PC-3 (cell line): ENCODE measurements at places on chromosomes 3 and 15. TPM values are rescaled to one million over a fixed set of nuclear protein-coding genes. Genes with fewer than 3 reads are reported as not detected.

DNA sequence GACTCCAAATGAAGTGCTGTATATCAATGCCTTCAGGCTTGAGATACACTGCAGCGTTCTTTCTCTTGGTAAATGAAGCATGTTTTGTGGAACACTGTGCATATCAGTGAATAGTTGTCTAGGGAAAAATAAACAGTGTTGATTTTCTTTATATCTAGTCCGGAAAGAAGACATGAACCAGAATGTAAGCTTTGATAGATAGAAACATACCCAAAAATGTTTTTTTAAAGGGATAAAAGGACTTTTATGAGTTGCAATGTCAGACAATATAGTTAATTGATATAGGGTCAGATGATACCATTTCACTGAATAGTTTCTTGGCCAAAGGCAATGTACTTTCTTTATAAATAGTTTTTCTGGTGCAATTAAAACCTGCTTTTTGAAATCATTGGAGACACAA, 1037.8 kb downstream of the OTOL1 start:
- DNase-seq = no peak

DNA sequence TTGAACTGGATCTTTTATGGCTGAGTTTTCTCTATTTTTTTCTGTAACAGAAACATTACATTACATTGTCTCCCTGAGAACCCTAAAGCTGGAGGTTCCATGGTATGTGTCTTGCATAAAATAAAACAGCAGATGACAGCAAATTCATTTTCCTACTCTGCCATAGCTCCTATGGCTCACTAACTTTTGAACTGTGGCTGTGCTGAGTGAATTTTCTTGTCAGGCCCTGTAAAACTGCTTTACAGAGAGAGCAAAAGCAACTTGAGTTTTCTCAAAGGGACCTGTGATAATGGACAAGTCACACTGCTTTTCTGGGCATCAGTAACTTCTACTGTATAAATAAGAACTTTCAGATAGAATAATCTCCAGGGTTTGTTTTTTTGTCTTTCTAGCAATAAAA, 129.9 kb upstream of the TSC22D2 start:
- DNase-seq = no peak

DNA sequence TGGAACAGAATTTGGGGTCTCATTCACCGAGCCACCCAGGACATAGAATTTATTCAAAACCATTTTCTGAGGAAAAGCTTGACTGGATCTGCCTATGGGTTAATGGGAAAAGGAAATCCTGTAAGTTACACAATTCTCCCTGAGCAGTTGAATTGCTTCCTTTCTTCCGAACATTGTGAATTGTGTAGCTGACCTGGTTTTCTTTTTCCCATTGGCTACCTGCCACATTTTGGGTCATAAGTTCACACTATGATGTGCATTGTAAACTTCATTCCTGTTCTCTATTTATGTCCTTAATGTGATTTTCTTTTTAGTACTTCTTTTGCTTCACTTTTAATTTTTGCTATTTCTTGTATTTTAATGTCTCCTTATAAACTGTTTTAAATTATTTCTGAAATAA, 386.0 kb upstream of the LRRC3B start:
- DNase-seq = no peak

MAGI1 gene
- 8.9 and 12.7 TPM in 2 replicates for total RNA-seq

- no peak for DNase-seq
Observed at GRCh38 chr15:71133747-71134472, 18.6 kb downstream of the THSD4 start.

DNA sequence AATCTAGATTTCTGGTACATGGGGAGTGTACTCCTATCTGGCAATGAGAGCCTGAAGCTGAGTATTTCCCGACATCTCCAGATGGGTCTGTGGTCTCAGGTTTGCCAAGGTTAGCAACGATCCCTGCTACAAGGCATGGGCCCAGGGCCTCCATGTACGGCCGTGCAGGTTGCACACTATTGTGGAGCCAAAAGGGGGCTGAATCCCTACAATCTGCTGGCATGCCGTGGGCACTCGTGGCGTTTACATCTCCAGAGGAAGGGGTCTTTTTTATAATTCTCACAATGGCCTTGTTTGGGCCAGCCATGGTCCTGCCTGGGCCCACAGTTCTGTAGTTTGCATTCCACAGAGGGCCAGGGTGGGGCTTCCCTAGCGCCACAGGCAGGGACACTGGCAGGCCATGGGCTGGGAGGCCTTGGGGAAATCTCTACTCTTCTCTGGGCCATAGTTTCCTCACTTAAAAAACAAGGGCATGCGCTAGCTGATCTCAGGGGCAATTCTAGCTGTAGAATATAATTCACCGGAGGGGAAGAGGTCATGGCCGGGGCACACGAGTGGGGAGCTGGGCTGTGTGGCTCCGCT, 68.9 kb upstream of the TLE3 start:
- DNase-seq = no peak
